ENCODE measurements at places on chromosomes 6 and 20.

- peak; percentile 21 for DNase-seq
These were observed 59.3 kb upstream of the MYL9 start for GRCh38 chr20:36482044-36482473.

- no peak for DNase-seq
These were observed 398.5 kb upstream of the GJE1 start for GRCh38 chr6:141734071-141734840.

GRCh38 chr6:111949546-111949945, 76.3 kb upstream of the FYN start:
- DNase-seq = no peak

DNA sequence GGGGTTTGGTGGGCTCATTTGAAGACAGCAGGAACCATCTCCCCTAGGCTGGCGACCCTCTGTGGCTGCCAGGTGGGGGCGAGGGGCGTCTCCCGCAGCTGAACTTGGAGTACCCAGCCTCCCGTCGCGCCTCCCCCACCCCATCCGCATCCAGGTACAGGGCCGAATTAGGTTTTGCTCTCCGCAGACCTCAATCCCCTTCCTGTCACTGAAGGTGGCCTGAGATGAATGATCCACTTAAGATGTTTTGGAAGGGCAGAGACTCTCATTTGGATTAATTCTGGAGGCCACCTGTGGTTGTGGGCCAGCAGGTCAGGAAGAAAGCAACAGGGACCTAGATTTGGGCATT, 493 bp downstream of the CD83 start:
- no peak for DNase-seq

GRCh38 chr6:146154197-146154596, 125.3 kb downstream of the GRM1 start:
- no peak for DNase-seq

DNA sequence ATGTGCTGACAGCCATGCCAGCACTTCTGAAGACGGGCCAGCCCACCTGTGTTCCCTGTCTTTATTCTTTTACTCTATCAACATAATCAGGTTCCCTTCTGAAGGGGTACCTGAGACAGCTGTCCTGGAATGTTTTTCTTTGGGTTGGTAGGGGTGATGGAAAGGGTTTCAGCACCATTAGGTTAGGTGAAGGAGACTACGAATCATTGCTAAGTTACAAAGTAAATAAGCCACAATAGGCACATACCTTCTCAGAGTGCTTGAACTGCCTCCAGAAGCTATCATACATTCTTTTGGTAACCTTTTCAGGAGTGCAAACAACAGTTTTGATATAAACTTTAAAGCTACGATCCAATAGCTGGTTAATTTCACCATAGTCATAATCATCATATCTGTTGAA, 106.3 kb downstream of the SESN1 start:
- DNase-seq = no peak

DNA sequence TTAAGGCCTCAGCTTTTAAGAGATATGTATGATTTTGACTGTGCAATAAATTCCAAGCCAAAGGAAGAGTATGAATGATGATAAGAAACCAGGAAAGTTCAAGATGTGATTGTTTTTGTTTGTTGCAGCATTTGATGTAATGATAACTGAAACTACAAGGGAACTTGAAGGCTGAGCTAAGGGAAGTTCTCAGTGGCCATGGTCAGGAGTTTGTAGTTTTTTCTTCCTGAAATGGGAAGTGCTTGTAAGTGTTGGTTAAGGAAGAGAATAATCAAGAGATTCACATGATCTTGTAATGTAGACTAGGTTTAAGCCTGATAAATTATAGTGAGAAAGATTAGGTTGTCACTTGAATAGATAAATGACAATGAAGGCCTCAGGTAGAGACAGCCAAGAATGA, 53.4 kb downstream of the PTCHD4 start:
- DNase-seq = peak; percentile 13

DNA sequence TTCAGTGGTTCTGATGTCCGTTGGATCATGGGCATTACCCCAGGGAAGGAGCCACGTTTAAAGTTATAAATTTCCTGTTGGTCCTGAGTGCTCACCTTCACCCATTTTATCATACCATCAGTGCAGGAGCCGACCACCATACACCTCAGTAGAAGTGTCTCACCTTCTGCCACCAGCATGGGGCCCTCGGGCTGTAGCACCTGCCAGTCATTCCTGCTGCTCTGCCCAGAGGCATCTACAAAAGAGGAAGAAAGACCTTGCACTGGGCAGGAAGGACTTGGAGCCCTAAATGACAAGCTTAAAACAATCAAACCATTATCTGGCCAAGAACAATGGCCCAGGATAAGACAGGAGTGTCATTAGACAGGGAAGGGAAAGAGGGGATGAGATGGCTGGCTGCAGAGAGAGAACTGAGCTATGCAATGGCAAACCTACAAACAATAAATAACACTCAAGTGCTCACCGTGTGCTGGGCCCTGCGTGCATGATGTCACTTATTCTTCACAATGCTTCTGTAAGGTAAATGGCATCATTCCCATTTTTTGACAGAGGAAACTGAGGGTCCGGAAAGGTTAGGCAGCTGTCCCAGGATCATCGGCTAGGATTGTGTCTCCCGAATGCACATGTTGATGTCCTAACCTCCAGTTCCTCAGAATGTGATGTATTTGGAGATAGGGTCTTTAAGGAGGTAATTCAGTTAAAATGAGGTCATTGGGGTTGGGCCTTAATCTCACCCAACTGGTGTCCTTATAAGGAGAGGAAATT, 11.2 kb downstream of the SIRPB2 start:
- DNase-seq = no peak

GRCh38 chr6:151431337-151431736, 20.6 kb downstream of the RMND1 start:
- no peak for DNase-seq

GRCh38 chr6:16420715-16421461, 182.5 kb downstream of the GMPR start:
- no peak for DNase-seq

DNA sequence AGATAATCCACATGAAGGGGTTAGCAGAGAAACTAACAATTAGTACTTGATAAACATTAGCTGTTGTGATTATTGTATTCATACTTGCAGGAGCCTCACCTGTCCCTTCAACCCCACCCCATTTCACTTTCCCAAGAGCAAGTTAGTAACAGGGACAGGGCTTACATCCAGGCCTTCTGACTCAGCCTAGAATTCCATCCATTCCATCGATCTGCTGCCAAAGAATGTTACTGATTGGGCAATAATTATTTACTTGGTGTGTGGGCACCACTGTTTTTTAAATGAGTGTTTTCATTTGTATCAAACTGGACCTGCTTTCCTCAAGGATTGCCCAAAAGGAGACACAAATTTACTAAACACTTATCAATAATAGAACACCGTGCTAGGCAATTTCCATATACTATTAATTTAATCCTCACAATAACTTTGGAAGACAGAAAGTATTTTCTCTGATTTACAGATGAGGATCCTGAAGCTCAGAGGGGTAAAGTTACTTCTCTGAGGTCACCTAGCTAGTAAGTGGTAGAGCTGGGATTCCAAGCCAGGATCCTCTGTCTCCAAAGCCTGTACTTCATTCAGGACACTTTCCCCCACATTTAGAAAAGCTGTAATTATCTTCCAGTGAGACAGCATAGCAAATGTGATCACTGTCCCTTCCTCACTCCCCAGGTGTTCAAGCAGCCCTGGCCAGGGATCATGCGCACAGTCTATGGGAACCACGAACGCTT, 32.8 kb downstream of the GSS start:
- no peak for DNase-seq

Data from suppressor macrophage (primary cell).